ENCODE measurements at places on chromosomes 7 and 10. TPM values are rescaled to one million over a fixed set of nuclear protein-coding genes. Genes with fewer than 3 reads are reported as not detected.

RBP3 gene
- total RNA-seq = not detected

GIMAP8 gene
- total RNA-seq = not detected

GRCh38 chr7:43872406-43873110, 3.2 kb upstream of the MRPS24 start:
- DNase-seq = peak; percentile 85

GRCh38 chr10:69043931-69044531, 43.9 kb upstream of the SRGN start:
- DNase-seq = no peak

DNA sequence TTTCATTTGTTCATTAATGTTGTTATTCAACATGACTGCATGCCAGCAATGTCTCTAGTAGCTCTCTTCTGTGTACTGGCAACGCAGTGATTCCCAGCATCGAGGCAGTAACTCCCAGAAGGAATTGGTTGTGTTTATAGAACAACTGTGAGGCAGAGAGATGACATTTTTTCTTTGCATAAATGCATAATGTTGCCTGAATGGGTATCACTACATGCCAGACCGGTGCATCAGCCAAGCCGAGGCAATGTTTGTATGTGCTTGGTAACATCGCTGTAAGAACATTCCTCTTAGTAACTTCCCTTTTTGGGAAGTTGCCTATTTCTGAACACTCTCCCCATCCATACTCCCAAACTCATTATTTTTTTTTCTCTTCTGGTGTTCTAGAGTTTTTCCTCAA, 182.9 kb downstream of the HTR7 start:
- peak; percentile 96 for DNase-seq
